Left lung (tissue), 14 donors: ENCODE measurements at places on chromosomes 4 and X. TPM values are rescaled to one million over a fixed set of nuclear protein-coding genes. Genes with fewer than 3 reads are reported as not detected.

GRCh38 chr4:125975861-125976397 is 661.2 kb downstream of the FAT4 start:
- no peak overlapping the region for H3K27ac ChIP-seq
- H3K4me3 ChIP-seq = no peak overlapping the region
- no peaks in the 10 kb centered on the region for H3K27me3 ChIP-seq
- no peaks in the 10 kb centered on the region for H3K36me3 ChIP-seq
- no peaks in the 10 kb centered on the region for H3K4me1 ChIP-seq
- DNase-seq = no peak

CNKSR2 gene
- 3.8 TPM for total RNA-seq

GRCh38 chr4:11497972-11498371 is 69.3 kb upstream of the HS3ST1 start:
- H3K4me3 ChIP-seq = no peak overlapping the region
- peaks cover 5% of the 10 kb centered on the region for H3K4me1 ChIP-seq
- H3K27me3 ChIP-seq = no peaks in the 10 kb centered on the region

- H3K4me1 ChIP-seq = peaks cover 48% of the 10 kb centered on the region
- DNase-seq = no peak
- H3K27me3 ChIP-seq = no peaks in the 10 kb centered on the region
- peak overlapping the region; percentile 85 for H3K4me3 ChIP-seq
- H3K27ac ChIP-seq = peak overlapping the region; percentile 87
Measured at GRCh38 chr4:165328101-165328425, 594 bp downstream of the MSMO1 start.

DNA sequence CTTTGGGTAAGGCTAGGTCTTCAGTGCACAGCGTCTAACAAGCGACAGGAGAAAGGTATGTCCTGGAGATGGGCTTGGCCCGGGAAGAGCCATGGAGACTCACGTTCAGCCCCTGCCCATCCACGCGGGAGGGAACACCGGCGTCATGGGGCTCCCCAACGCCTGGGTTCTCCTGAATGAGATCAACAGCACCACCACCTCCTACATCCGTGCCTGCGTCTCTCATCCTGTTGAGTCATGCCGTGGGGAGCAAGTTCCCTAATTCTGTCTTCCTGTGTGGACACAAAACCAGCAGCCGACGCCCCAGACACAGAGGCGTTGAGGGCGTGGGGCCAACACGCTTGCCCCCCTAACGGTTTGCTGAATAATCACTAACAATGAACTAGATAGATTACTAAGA is 20.1 kb upstream of the IL3RA start:
- no peak overlapping the region for H3K27ac ChIP-seq
- peaks cover 4% of the 10 kb centered on the region for H3K36me3 ChIP-seq
- no peaks in the 10 kb centered on the region for H3K27me3 ChIP-seq
- H3K4me3 ChIP-seq = peak overlapping the region; percentile 16

GRIA2 gene
- not detected for total RNA-seq

GRCh38 chr4:128528793-128529553 is 241.4 kb upstream of the PGRMC2 start:
- peaks cover 14% of the 10 kb centered on the region for H3K4me1 ChIP-seq
- H3K27me3 ChIP-seq = no peaks in the 10 kb centered on the region
- peak overlapping the region; percentile 34 for H3K27ac ChIP-seq
- DNase-seq = no peak

- no peak overlapping the region for H3K27ac ChIP-seq
- H3K4me3 ChIP-seq = peak overlapping the region; percentile 32
- peak; percentile 70 for DNase-seq
- H3K4me1 ChIP-seq = peaks cover 11% of the 10 kb centered on the region
- peaks cover 86% of the 10 kb centered on the region for H3K27me3 ChIP-seq
Measured at GRCh38 chr4:112523764-112524505, 8.0 kb upstream of the NEUROG2 start.

DNA sequence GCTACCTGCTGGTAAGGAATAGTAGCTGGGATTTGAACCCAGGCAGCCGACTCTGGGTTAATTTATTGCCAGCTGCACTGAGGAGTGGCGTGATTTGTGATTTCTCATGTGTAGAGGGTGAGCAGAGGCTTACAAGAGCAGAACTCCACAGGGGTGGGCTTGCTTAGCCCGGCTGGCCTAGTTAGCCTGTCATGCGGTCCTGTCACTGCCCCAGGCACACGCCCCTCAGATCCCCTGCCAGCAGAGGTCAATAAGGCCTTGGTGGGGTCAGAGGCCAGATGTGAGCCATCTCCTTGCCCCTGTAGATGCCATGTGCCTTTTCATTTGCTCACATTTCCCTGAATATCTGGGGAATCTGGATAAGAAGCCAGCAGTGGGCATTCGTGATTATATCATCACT is 13.4 kb downstream of the NSDHL start:
- H3K27ac ChIP-seq = no peak overlapping the region
- no peaks in the 10 kb centered on the region for H3K4me1 ChIP-seq
- H3K36me3 ChIP-seq = no peaks in the 10 kb centered on the region
- no peak overlapping the region for H3K4me3 ChIP-seq

DNA sequence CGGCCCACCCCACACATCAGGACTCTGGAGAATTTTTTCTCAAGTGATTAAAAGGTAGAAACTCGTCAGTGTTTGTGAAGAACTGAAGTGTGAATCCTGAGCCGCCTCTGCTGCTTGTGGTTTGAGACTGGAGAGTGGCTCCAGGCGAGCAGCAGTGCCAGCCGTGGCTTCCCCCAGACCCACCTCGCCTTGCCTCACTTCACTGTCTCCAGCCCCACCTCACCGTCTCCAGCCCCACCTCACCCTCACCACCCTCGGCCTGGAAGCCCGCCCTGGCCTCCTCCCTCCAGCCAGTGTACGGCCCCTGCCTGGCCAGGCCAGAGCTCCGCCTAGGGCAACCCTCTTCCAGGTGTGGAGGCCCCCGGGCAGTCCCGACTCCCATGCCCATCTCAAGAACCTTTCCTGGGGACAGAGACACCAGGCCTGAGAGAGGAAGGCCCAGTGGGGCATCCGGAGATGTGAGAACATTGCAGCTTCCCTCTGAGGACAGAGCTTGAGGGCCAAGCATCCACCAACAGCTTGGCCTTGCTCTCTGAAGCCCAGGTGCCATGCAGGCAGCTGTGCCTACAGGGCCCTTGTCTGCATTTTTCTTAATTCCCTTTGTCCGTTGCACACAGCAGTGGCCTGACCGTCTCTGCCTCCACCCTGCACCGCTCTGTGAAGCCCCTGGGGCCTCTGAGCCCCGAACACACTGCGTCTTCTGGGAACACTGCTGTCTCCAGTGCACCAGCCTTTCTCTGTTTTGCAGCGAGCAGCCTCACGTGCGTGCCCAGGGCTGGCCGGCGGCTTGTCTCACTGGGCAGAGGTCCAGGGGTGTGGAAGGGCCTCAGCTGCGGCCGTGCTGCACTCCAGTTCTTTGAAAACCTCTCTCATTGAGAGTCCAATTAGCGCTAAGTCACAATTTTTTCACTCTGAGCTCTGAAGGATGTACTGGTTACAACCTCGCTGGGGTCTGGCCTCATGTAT is 13.8 kb downstream of the SH3BP2 start:
- H3K27ac ChIP-seq = peak overlapping the region; percentile 65
- DNase-seq = peak; percentile 86
- peaks cover 41% of the 10 kb centered on the region for H3K36me3 ChIP-seq
- H3K4me1 ChIP-seq = peaks cover 95% of the 10 kb centered on the region

- DNase-seq = no peak
- no peaks in the 10 kb centered on the region for H3K36me3 ChIP-seq
- no peak overlapping the region for H3K27ac ChIP-seq
- H3K27me3 ChIP-seq = no peaks in the 10 kb centered on the region
- no peaks in the 10 kb centered on the region for H3K4me1 ChIP-seq
Measured at GRCh38 chr4:137180349-137180748, 351.9 kb downstream of the PCDH18 start.

- H3K27ac ChIP-seq = no peak overlapping the region
- H3K36me3 ChIP-seq = peaks cover 84% of the 10 kb centered on the region
Measured at GRCh38 chr4:39295784-39296183, 70.4 kb downstream of the RFC1 start.

DNA sequence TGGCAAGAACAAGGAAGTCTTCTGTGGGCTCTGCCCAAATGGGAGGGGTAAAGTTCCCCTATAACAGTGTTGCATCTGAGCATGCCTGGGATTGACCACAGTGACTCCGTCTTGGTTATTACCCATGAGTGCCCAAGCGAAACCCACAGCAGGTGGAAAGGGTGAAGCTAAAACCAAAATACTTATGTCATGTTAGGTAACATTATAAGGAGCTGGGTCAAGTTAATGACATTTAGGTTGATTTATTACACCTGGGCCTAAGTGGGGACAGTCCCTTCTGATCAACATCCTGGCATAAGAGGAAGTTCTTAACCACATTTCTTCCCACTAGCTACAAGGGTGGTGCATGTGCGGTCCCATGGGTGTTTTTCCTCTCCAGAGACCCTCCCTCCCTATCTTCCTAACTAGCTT is 1.3 kb upstream of the ZNF732 start:
- H3K27ac ChIP-seq = no peak overlapping the region
- no peak for DNase-seq
- no peaks in the 10 kb centered on the region for H3K27me3 ChIP-seq
- no peak overlapping the region for H3K4me3 ChIP-seq
- H3K4me1 ChIP-seq = no peaks in the 10 kb centered on the region

SLC6A14 gene
- total RNA-seq = 68.6 TPM
